ENCODE measurements at places on chromosomes 12 and 14.

DNA sequence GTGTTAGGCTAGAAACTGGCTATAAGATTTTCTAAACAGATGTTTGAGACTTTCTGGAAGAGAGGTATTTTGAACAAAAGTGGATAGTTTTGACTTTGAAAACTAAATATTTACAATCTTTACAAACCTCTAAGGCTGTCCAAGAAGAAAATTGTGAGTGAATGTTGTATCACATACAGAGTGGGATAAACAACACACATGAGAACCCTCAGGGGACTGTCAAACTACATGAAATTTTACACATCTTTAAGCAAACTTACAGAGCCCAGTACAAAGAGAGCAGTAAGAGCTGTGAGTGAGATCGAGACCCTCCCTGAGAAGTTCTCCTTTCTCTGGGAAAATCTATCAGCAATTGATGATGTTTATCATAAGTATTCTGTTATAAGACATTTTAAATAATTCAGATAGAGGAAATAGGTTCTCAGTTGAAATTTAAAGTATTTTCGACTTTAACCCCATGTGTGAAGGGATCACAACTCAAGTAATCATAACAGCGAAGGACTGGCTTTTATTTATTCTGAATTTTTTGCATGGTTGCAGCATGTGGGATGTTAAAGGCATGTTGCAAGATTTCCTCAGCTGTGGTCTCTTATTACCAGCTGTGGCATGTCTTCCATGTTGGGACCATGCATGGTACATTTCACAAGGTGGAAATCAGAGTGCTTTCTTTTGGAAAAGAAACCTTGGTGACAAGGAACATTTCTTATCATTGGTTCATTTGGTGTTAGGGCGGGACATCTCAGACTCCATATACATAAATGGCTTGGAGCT, 264.0 kb upstream of the PRICKLE1 start:
- DNase-seq, result no peak

- no peak for DNase-seq
Observed at GRCh38 chr12:991350-992333, 619 bp downstream of the ERC1 start.

GRCh38 chr12:47155457-47156166, 75.9 kb upstream of the AMIGO2 start:
- DNase-seq, result no peak

DNA sequence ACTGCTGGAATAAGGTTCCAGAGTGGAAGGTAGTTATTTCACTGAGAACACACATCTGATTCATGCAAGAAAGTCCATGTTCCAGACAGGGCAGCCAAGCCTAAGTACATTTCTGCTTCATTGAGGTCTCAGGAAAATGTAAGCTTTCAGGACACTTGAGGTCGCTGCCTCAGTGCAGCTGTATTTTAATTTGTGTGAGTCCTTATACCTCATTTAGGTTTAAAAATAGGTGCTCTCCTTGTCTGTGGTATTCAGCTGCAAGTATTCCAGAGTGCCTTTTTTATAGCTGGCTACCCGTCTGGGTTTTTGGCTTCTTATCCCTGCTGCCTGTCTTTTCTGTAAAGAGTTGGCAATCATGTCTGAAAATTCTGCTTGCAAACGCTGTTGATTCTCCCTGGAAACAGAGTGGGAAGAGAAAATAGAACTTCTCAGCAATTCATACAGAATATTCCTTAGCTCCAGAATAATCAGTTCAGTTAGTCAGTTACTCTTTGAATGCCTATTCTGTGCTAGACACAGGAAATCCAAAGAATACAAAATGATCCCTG, 45.3 kb upstream of the PLBD1 start:
- DNase-seq, result no peak

GRCh38 chr12:85462888-85463287, 182.9 kb downstream of the ALX1 start:
- DNase-seq, result no peak

GRCh38 chr12:99367181-99367580, 280.4 kb upstream of the GARIN6 start:
- no peak for DNase-seq

DNA sequence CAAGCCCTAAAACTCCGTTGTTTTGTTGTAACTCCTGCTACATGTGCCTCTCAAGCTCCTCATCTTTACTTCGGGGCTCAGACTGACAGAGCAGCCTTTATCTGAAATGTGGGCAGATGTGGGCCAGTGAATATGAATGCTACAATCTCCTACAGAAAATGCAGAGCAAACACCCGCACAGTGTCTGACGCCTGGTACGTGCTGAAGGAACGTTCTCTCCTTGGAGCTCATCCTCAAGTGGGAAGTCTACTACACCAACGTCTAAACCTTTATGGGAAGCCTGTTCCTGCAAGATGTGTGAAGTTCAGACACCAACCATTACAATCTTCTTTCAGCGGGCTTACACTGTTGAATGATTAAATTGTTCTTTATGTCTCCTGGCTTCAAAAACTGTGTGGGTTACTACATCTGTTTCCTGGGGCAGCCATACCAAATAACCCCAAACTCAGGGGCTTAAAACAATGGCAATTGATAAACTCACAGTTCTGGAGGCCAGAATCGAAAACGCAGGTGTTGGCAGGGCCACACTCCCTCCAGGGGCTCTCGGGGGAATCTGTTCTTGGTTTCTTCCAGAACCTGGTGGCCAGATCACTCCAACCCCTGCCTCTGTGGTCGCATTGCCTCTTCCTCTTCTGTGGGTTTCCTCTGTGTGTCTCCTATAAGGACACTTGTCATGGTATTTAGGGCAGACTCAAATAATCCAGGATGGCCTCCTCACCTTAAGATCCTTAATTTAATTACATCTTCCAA, 179.7 kb upstream of the PLXNC1 start:
- DNase-seq, result no peak

GRCh38 chr12:72346363-72346944, 74.3 kb downstream of the TRHDE start:
- peak; percentile 57 for DNase-seq

- DNase-seq, result no peak
Observed at GRCh38 chr14:96581026-96581425, 78.8 kb downstream of the PAPOLA start.

GRCh38 chr12:94553130-94553519, 93.5 kb upstream of the CEP83 start:
- peak; percentile 53 for DNase-seq

- no peak for DNase-seq
Observed at GRCh38 chr14:30500222-30500621, 58.7 kb upstream of the G2E3 start.

GRCh38 chr12:34215893-34216285, 193.6 kb downstream of the ALG10 start:
- no peak for DNase-seq

- DNase-seq, result no peak
Observed at GRCh38 chr14:94558842-94559241, 2.4 kb upstream of the SERPINA4 start.
